Chondrocyte (in vitro differentiated cells): ENCODE measurements at places on chromosomes 11 and 22.

DNA sequence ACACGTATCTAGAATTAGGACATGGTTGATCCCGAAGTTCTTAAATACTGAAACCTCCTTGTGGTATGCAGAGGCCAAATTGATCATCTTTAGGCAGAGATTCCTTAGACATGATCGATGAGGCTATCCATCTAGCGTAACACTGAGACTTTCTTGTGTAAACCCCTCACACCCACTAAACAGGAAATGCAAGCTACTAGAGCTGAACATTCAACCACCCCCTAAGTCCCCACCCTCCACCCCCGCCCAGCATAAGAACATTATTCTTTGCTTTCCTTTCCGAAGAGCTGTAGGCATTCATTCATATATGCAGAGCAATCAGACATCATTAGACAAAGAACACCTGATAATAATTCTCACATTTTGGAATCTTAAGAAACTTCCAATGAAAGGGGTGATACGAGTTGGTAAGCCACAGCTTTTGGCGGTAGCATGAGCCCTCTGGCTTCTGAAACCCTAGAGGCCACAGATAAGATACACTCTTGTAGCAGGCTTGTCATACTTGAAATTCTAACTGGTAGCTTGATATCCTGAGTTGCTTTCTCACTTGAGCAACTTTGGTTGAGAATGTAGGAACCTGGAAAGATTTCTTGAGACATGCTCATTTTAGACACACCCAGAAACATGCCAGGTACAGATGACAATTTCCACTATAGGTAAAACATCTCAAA is 42.2 kb downstream of the FLI1 start:
- DNase-seq = no peak

DNA sequence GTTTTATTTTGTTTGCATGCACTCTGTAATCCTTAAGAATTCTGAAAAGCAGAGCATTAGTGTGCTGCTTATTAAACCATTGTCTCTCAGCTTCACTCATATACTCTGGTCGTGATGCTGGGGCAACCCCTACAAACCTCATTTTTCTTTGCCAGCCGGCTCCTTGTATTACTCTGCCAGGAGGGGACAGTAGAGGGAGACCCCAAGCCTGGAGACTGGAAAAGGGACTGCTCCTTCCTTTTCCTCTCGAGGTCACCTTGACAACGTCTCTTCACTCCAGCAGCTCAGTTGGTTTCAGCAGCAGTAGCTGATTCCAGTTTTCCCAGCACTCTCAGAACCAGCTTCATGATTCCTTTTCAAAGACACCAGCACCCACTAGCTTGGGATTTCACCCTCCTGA is 2.8 kb upstream of the JHY start:
- no peak for DNase-seq

DNA sequence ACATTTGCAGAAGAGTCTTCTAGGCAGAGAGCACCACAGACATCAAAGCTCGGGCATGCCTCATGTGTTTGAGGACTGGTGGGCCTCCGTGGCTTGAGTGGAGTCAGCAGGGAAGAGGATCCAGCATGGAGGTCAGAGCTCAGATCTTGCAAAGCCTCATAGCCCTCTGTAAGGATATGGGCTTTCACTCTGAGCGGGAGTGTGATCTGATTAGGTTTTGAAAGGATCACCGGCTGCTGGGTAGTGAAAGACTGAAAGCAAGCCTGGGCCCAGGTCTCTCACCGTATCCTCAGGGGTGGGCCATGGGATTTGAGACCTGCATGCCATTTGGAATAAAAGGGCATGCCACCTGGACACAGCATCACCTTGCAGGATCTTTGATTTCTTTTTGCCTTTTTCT is 112.7 kb downstream of the TEAD1 start:
- DNase-seq = no peak

DNA sequence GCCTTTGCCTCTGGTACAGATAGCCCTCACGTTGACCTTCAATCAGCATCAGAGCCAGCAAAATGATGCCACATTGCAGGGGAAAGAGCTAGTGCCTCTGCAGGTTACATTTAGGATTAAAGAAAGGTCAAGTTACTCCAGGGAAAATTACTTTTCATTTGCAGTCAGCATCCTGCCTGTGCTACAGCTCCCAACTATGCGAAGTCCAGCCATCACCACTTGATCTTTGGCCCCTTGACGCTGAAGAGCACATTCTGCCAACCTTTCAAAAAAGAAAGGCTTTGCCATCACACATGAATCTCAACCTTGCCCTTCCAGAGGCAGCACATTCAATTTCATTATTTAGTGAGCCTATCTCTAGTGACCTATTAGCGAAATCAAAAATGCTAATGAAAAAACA is 11.3 kb downstream of the FJX1 start:
- no peak for DNase-seq

- DNase-seq = no peak
Observed at GRCh38 chr22:47259049-47259448, 496.6 kb downstream of the TBC1D22A start.

DNA sequence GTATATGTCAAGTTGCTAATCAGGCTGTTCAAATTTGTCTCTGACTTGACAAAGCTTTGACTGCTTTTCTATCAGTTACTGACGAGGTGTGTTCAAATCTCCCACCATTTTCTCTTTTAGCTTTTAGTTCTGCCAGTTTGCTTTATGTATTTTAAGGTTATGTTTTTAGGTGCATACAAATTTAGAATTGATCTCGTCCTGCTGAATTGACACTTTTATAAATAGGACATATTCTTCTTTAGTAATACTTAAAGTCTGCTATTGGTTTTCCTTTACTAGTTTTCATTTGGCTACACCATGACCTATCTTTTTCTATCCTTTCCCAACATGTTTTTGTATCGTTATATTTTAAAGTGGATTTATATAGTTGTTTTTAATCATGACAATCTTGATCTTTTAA is 65.7 kb upstream of the KCNQ1OT1 start:
- DNase-seq = no peak

GRCh38 chr11:70597751-70598625 is 199.7 kb downstream of the CTTN start:
- DNase-seq = no peak
